ENCODE measurements at places on chromosomes 5 and 9. TPM values are rescaled to one million over a fixed set of nuclear protein-coding genes. Genes with fewer than 3 reads are reported as not detected.

PPP1R2B gene
- total RNA-seq, result not detected

- peak; percentile 84 for DNase-seq
- H3K36me3 ChIP-seq, result peaks cover 20% of the 10 kb centered on the region
- no peaks in the 10 kb centered on the region for H3K27me3 ChIP-seq
- peaks cover 43% of the 10 kb centered on the region for H3K4me1 ChIP-seq
- peak within 1 kb of the TSS; percentile 97 for H3K27ac ChIP-seq
These were observed at the start of gene RNF38 for GRCh38 chr9:36399980-36400331. TSS of gene RNF38 (minus strand) at chr9:36400269. CDS start at chr9:36400108, 161 bp downstream.

CCL21 gene
- total RNA-seq, result not detected

FBP1 gene
- total RNA-seq, result 0.26 TPM

- no peak for DNase-seq
- H3K27me3 ChIP-seq, result no peaks in the 10 kb centered on the region
- no peak overlapping the region for H3K4me3 ChIP-seq
- H3K4me1 ChIP-seq, result no peaks in the 10 kb centered on the region
- peaks cover 4% of the 10 kb centered on the region for H3K36me3 ChIP-seq
- no peak overlapping the region for H3K27ac ChIP-seq
These were observed 106.8 kb downstream of the LMNB1 start for GRCh38 chr5:126883564-126884245.
